ENCODE measurements at places on chromosomes 16 and 17.

GRCh38 chr17:10798332-10798749 lies 5.6 kb downstream of the TMEM238L start:
- DNase-seq = no peak

- no peak for DNase-seq
Measured at GRCh38 chr17:1625581-1625980, 3.1 kb downstream of the SLC43A2 start.

- no peak for DNase-seq
Measured at GRCh38 chr17:58336456-58337209, 8.0 kb upstream of the TSPOAP1 start.

GRCh38 chr17:42230225-42230624 lies 35.9 kb upstream of the GHDC start:
- no peak for DNase-seq

DNA sequence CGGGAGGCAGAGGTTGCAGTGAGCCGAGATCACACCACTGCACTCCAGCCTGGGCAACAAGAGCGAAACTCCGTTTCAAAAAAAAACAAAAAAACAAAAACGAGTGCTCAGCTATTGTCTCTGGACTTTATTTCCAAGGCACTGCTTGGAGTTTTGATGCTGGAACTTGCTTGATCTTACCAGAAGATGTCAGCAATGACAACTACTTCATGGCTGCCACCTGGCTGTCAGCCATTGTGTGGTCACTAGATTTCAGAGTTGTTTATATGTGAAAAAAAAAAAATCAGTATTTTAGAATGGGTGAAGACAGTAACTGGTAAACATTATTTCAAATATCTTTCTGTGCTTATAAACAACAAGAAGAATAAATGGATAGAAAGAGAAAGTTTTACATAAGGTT lies 26.3 kb upstream of the OR4D1 start:
- DNase-seq = no peak

DNA sequence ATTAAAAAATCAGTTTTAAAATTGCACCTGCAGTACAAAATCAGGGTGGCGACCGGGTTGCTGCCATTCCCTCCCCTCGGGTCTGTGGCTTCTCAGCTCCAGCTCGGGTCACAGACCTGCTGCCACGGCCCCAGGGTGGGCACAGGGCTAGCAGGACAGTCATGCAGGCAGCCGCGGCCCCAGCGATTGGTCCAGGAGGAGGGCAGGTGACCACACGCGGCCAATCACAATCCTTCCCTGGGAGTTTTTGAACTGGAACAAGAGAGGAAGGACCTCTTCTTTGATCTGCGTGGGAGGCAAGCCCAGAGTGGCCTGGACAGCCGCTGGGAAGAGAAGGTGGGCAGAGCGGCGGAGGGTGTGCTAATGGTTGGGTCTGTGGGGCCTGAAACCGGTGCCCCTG lies 25.5 kb downstream of the CBFA2T3 start:
- no peak for DNase-seq

GRCh38 chr17:31404028-31404949 lies 12.8 kb downstream of the RAB11FIP4 start:
- no peak for DNase-seq

DNA sequence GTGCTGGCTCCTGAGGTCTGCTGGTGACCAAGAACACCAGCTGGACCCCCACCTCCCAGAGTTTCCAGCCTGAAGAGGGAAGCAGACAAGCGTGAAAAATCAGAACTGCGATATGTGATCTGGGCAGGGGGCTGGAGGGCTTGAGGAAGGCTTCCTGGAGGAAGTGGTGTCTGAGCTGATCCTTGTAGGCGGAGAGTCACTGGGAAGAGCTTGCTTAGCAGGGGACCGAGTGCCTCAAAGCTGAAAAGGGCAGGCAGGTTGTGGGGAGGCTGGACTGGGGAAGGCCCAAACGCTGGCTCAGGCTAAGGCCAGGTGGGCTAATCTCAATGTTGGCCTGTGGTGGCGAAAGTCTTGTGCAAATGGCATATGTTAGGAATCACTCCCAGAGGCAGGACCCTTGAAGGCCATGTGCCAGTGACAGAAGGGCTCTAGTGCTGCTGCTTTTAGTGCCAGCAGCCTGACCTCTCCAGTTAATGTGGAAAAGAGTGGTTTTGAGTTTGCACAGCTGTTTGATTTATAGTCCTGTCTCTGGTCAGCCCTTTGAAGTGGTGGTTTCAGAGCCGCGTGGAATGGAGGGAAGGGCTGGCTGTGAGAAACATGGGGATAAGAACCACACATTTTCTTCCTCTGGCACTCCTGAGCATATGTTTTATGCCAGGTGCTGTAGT lies 85.3 kb upstream of the LGALS9 start:
- DNase-seq = no peak

DNA sequence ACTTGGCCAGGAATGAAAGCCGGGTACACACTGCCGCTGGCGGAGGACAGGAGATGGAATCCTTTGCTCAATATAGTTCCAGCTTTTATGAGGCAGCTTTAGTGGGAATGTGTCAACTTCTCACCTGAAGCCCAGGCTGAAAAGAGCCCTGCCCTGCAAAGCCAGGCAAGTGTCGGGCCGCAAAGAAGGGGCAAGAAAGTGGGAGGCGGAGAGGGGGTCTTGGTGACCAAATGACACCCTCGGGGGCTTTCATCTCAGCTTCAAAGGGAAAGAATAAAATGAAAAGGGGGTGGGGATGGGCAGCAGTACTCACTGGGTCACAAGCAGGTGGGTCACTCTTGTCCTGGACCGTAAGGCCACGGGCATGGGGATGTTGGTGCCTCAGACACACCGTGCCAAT lies 62.9 kb downstream of the C16orf95 start:
- DNase-seq = no peak
